ENCODE measurements at places on chromosomes 7 and 10.

DNA sequence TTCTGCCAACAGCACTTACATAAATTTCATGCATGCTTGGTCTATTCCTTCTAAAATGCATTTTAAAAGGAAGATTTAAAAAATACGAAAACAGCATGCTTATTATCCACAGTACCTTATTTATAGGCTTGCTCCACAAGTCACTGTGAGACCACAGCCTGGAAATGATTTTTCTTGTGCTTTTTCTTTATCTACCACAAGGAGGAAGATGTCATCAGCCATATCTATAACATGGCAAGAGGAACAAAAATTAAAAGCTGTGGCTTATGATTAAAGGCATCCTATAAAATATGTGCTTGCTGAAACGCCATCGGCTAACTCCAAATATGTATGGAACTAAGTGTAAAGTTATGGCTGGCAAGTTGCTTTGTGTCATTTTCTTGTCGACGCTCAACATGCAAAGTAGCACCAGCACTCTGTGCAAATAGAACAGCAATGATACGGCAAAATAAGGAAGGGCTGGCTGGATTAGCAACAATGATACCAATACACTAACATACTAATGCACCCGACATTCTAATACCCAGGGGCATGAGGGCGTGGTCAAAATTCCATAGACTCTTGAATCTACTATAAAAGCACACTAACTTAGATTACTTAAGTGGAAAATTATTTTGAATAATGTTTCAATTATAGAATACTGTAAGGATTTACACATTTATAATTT, 41.2 kb upstream of the AKR1E2 start:
- DNase-seq = no peak

- no peak for DNase-seq
Observed at GRCh38 chr7:116857052-116857451, 5.3 kb upstream of the CAPZA2 start.

GRCh38 chr10:103609231-103610082, 116.0 kb downstream of the NEURL1 start:
- no peak for DNase-seq

DNA sequence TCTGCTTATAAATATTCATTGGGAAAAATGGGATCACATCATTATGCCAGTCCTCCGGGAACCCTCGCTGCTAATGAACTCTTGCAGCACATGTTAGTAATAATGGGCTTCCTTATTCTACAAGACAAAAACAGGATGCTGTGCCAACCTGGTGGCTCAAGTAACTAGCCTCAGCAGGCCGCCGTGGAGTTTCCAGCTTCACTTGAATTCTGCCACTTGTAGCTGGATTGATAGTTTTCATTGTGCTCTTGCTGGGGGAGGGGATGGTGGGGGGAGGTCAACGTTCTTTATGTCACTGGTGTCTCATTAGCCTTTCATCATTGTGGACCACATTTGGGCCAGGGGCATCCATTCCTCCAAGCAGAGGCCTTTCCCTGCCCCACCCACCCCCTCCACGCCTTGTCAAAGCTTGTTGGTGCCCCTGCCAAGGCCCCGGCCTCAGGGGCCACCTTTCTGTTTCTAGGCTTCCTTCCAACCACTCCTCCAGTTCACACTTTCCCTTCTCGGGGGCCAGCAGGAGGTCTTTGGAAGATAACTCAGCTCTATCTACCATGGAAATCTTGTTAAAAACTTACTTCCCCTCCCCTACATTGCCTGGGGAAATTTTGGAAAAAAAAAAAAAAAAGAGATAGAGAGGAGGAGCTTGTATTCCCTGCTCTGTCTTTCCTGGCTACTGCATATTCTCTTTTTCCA, 153.9 kb downstream of the BMPER start:
- peak; percentile 76 for DNase-seq

- DNase-seq = peak; percentile 36
Observed at GRCh38 chr7:100130608-100131453, 4.1 kb downstream of the MBLAC1 start.

GRCh38 chr7:18861514-18862118, 255.8 kb downstream of the TWIST1 start:
- no peak for DNase-seq

DNA sequence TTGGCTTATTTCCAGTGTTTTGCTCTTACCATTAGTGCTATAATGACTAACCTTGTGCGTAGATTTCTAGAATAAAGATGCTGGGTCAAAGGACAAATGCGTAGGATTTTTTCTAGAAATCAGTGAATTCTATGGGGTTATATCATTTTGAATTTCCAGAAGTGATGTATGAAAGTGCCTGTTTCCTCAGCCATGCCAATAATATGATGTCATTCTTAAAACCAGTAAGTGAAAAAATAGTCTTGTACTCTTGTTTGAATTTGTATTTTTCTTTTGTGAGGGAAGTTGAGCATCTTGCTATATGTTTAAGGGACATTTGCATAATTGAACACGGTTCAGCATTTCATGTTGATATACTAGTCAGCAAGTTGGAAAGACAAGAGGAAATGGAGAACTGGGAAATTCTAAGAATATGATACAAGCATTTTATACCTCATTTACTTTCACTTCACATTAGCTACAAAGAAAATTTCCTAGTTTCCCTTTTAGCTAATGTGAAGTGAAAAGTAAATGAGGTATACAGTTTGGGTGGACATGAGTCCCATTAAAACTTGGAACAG, 3.8 kb upstream of the DNAH11 start:
- no peak for DNase-seq

GRCh38 chr7:132463922-132464321, 112.3 kb downstream of the PLXNA4 start:
- DNase-seq = no peak

- no peak for DNase-seq
Observed at GRCh38 chr7:91137153-91137787, 127.0 kb upstream of the FZD1 start.

GRCh38 chr7:69864274-69864673, 266.0 kb downstream of the AUTS2 start:
- DNase-seq = no peak

DNA sequence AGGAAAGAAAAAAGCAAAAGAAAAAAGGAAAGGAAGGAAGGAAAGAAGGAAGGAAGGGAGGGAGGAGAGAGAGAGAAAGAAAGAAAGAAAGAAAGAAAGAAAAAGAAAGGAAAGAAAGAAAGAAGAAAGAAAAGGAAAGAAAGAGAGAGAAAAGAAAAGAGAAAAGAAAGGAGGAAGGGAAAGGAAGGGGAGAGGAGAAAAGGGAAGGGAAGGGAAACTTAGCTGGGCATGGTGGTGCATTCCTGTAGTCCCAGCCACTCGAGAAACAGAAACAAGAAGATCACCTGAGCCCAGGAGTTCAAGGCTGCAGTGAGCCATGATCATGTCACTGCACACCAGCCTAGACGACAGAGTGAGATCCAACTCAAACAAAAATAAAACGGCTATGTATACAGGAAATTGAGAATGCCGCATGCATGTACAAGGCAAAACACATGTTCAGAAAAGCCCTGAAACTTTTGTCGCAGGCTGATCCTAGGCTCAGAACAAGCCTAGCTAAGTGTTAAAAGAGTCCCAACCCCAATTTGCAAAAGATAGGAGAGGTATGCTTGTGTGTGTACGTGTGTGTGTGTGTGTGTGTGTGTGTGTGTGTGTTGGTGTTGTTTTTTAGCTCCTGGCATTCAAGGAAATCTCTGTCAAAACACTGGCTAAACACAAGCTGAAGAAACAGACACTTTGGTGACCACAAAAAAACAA, 6.6 kb upstream of the NPC1L1 start:
- DNase-seq = no peak

GRCh38 chr7:388961-389701, 99.2 kb downstream of the FOXL3 start:
- DNase-seq = no peak

DNA sequence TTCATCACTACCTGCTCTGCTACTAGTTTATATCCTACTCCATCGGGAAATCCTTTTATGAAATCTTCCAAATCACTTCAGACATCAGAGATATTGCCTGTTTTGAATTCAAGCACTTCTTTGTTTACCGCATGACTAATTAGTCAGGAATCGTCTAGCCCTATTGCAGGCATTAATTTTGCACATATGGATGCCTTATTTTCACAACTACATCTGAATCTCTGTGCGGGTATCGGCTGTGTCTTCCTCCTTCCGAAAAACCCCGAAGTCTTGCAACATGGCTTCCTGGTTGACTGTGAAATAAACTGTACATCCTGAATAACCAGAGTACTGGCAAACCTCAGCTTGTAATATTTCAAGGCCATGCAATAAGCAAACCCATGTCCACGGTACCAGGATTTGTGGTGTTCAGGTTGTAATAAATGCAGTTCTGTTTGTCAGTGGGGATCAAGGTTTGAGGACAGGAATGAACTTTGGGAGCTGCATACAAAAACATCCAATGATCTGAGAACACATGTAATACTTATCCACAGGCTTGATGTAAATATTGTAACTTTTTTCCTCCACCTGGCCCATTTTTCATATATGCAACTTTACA, 642.1 kb downstream of the PARD3 start:
- no peak for DNase-seq

- DNase-seq = no peak
Observed at GRCh38 chr7:30027065-30027456, 559 bp upstream of the FKBP14 start.

DNA sequence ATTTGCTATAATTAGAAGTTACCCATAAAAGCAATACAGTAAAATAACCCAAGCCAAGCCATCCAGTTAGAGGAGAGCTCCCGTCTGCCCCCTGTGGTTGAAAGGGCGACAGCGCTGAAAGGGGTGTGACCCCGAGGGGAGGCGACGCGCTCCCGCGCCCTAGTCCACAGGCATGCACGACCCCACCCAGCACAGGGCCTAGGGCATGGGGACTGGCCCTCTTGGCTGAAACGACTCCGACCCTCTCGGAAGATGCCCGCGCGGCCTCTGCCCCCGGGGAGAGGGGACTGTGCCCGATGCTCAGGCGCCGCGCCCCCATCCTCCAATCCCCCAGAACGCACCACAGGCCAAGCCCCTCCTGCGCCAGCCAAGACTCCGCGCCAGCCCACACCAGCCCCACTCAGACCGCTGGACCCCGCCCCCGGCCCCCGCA, 64.0 kb downstream of the CSGALNACT2 start:
- no peak for DNase-seq

DNA sequence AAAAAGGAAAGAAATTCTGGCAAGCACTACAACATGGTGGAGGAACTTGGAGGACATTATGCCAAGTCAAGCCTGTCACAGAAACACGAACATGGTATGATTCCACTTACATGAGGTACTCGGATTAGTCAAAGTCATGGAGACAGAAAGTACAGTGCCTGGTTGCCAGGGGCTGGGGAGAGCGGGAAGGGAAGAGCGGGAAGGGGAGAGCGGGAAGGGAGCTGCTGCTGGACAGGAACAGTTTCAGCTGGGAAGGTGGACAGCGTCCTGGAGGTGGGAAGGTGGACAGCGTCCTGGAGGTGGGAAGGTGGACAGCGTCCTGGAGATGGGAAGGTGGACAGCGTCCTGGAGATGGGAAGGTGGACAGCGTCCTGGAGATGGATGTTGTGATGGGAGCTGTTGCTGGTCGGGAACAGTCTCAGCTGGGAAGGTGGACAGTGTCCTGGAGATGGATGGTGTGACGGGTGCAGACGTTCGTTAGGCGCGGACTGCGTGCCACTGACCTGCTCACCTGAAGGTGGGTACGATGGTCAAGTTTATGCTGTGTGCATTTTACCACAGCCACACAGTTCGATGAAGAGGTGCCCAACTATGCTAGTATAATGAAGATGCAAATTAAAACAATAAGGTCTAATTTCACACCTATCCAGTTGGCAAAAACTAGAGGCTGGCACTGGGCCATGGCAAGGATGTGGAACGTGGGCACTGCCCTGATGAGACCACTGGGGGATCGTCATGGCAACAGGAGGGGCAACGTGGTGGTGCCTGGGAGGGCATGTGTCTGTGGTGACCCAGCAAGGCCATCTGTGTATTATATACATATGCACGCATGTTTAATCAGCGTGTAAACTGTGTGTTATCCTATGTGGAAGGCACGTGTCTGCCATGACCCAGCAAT, 103.8 kb downstream of the NKX6-2 start:
- DNase-seq = no peak

GRCh38 chr10:130052193-130052592, 58.4 kb downstream of the C10orf143 start:
- no peak for DNase-seq

DNA sequence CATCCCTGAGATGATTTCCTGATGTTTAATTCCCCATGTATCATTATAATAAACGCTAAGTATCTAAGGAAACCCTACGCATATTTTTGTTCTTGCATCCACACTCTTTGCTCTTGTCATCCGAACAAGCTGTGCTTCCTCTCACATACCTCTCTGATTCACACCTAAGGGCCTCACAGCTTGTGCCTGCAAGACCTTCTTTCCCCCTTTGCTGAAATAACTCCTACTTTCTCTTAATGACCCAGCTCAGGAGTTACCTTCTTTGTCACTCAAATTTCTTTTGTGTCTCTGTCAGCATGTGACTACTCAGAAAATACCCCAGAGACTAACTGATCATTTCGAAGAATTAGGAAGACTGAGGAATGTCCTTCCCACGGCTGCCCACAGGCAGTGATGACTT, 209.3 kb upstream of the IMMP2L start:
- no peak for DNase-seq

GRCh38 chr7:108225531-108226181, 95.5 kb upstream of the LAMB4 start:
- DNase-seq = no peak

- DNase-seq = no peak
Observed at GRCh38 chr10:75956624-75957023, 525.2 kb downstream of the LRMDA start.

DNA sequence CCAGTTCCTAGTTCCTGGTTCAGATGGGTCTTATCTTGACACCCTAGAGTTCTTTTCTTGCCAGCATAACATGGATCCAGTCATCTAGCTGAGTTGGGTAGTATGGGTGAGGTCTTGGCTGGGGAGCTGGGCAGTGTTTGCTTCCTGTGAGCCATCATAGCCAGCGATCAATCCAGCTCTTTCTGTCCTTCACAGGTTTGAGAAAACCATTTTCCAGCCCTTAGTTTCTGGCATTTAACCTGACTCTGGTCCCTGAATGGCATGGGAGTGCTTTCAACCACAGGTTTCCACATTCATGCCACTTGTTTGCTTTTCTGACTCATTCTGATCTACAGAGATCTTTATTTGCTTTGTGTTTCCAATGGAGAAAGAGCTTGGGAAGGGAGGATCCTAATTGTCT, 8.6 kb downstream of the SLC13A1 start:
- DNase-seq = no peak

Data from anterior cingulate cortex (tissue), 58 donors.